Stimulated activated CD4-positive, alpha-beta T cell treated with anti-CD3 and anti-CD28 coated beads, Interleukin-1b, Interleukin-23, amount 100 ng/mL, for 1 hour (primary cell): ENCODE measurements at places on chromosomes 6 and 20.

DNA sequence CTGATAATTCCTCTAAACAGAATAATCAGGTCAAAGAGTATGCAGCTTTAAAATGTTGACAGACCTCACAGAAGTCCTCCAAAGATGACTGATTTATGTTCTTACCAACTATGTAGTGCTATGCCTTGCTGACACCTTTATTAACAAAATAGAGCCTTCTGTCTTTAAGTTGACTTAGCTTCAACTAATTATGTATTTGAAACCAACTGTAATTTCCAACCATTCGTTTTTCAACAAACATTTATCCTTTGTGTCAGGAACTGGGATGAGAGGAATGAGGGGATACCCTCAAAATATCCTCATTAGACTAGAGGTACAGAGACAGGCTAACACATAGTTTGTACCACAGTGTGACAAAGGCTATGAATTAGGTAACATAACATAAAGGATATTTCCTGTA, 186.2 kb upstream of the ZNF217 start:
- no peak for DNase-seq

- DNase-seq = no peak
Measured at GRCh38 chr6:158115508-158115907, 52.6 kb downstream of the SERAC1 start.

- no peak for DNase-seq
Measured at GRCh38 chr6:99912657-99913056, 81.4 kb downstream of the MCHR2 start.

- no peak for DNase-seq
Measured at GRCh38 chr20:4688305-4688704, 33.4 kb upstream of the PRND start.

GRCh38 chr20:56627122-56628014, 1.7 kb upstream of the TFAP2C start:
- DNase-seq = no peak

GRCh38 chr6:67231092-67231491, 1404.0 kb upstream of the ADGRB3 start:
- DNase-seq = no peak

GRCh38 chr6:12241493-12242175, 48.5 kb upstream of the EDN1 start:
- DNase-seq = no peak

DNA sequence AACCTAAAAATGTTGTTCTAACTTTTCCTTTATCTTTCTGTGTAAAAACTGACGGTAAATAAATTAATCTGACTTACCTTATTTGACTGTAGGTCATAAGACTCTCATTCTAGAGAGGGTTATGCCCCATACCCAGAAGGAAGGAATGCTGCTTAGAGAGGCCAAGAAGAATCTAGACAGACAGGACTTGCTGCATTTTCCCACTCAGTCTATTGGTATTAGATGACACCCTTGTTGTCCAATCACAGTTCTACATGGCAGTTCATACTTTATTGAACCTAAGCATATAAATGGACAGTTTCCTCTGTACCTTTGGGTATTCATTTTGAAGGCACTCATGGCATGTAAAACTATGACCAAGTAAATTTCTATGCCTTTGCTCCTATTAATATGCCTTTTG, 359.6 kb upstream of the ID4 start:
- no peak for DNase-seq

GRCh38 chr6:148074738-148075137, 267.9 kb upstream of the SASH1 start:
- no peak for DNase-seq
